ENCODE measurements at places on chromosomes 6 and 20. TPM values are rescaled to one million over a fixed set of nuclear protein-coding genes. Genes with fewer than 3 reads are reported as not detected.

LGSN gene
- total RNA-seq, result not detected

SIRPB2 gene
- total RNA-seq, result not detected

NKX2-4 gene
- not detected for total RNA-seq

F13A1 gene
- total RNA-seq, result 1.0 TPM

SAMD3 gene
- 9.6 TPM for total RNA-seq

RIPOR3 gene
- 40.7 TPM for total RNA-seq

SNAP25 gene
- total RNA-seq, result 5.9 TPM

POU5F1 gene
- total RNA-seq, result not detected

PLCB4 gene
- 5.0 TPM for total RNA-seq

GLP1R gene
- total RNA-seq, result not detected

HLA-DMA gene
- 1.5 TPM for total RNA-seq

ZC3H12D gene
- 0.14 TPM for total RNA-seq

LHFPL5 gene
- total RNA-seq, result not detected

PROCR gene
- total RNA-seq, result 48.8 TPM

LINC00237 gene
- not detected for total RNA-seq

CSNK2A1 gene
- total RNA-seq, result 111 TPM

TINAG gene
- not detected for total RNA-seq

ATG5 gene
- 50.4 TPM for total RNA-seq

GPRC6A gene
- not detected for total RNA-seq

TULP4 gene
- 87.9 TPM for total RNA-seq

CLIC1 gene
- total RNA-seq, result 1,126 TPM

FBXO30 gene
- total RNA-seq, result 9.4 TPM

RBM24 gene
- 9.3 TPM for total RNA-seq

FAXC gene
- 0.14 TPM for total RNA-seq

SLCO4A1 gene
- 6.6 TPM for total RNA-seq

CPNE5 gene
- 0.66 TPM for total RNA-seq

TPX2 gene
- total RNA-seq, result 123 TPM

BPIFB1 gene
- not detected for total RNA-seq

PRSS16 gene
- not detected for total RNA-seq

KHDC1L gene
- not detected for total RNA-seq

OLIG3 gene
- total RNA-seq, result not detected

KCNK15 gene
- not detected for total RNA-seq

KCNK5 gene
- total RNA-seq, result not detected

DNMT3B gene
- total RNA-seq, result 2.2 TPM

Measured in placental pericyte (primary cell).